ENCODE measurements at places on chromosomes 11 and 22.

- DNase-seq: no peak
Measured at GRCh38 chr11:45091563-45092403, 54.7 kb upstream of the PRDM11 start.

DNA sequence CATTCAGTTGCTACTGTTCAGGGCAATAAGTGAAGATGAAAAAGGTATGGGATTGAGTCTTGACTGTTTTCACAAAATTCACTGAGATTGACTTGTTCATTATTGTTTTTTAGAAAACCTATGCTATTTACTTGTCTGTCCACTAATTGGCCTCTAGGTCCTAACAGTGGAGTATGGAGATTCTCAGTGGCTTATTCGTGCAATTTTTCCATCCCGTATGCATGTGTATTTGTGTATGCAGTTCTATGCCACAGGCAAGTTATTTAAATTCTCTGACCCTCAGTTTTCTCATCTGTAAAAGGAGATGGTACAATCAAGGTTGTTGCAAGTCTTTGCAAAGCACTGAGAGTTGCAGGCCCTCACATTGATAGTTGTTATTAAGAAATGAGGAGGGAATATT is 151.0 kb downstream of the BBOX1 start:
- no peak for DNase-seq

DNA sequence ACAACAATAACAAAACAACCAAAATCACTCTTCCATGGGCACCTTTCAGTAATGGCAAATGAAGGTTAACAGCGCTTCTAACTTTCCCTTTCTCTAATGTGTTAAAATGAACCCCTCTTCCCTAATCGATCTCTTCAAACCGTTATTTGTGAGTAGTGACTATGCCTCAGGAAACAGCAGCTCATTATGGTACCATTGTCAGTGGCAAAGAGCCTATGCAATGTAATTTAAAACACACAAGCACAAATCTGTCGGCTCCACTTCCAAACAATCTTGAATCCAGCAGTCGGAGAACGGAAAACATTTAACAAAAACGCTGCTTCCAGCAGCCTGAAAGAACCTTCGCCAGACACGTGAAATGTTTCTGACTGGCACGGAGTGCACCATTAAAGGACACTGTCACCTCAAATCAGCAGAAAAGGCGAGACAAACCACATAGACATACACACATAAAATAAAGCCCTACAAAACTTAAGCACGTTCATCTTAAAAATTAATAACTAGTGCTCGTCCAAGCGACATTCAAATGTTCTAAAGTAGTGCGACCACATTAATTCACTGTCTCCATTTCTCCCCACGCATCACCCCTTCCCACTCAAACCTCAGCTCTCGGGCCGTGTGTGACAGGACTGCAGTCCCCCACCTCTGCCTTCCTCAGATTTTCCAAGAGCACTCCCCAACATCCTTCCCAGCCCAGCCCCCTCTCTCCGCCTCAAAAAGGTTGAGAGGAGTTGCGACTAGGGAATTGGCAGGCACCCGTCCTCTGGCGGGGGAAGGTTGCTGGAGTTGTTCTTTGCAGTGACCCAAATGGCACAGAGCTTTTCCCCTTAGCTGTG is 748 bp downstream of the RAB30 start:
- DNase-seq: no peak

- no peak for DNase-seq
Measured at GRCh38 chr11:17641792-17642350, 77.5 kb upstream of the MYOD1 start.

DNA sequence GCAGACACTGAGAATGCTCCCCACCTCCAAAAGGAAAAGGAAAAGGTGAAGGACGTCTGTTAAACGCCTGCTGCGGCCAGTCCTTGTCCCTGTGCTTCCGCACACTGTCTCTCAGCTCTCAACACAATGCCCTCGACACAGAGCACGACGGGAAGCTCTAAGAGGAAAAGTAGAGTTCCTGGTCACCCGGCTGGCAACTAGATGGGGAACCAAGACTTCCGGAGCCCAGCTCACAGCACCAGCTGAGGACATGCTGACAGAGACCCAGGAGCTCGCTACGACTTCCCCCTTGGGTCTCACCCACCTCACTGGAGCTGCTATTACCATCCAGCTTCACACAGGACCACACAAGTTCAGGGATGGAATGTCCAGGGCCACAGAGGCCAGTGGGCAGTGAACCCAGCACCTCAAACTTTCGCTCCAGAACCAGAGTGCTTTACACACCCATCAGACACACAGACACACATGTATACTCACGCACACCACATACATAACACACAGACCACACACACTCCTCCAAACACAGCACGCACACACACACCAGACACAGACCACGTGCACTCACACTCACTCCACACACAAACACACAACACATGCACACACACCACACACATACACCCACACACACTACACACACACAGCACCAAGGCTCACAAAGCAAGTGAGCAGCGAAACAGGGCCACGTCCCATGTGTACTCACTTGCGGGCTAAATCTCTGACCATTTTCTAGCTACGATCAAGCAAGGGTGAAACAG is 9.6 kb downstream of the SULT4A1 start:
- DNase-seq: no peak

- no peak for DNase-seq
Measured at GRCh38 chr22:50199829-50200460, 866 bp upstream of the SELENOO start.

GRCh38 chr11:68527585-68527984 is 67.0 kb downstream of the PPP6R3 start:
- DNase-seq: no peak

DNA sequence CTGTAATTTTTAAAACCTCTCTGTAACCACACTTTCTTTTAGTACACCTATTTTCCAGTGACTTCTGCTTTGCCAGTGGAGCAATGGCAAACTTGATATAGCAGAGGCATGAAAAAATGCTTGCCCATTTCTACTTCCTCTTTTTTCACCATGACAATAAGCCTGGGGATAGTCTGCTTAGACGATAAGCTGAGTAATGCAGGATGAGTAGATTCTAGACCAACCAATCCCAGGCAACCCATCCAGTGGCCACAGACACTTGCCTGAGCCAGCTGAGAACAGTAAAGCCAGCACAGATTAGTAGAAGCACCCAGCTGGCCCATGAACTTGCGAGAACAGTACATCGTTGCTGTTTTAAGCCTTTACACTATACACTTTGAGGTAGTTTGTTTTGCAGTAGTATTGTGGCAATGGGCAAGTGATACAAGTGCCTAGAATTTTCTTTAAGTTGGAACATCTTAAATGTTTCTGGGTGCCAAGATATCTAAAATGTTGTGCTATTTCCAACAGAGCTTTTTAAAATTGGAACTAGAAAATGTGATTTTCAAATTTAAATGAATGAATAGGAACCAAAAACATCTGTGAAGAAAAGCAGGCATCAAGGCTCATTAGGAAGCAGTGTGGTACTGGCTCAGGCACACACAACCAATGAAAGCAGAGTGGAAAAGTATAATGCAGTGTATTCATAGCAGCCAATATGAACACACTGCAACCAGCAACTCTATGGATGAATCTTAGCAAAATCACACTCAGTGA is 37.7 kb downstream of the DDI1 start:
- DNase-seq: no peak

DNA sequence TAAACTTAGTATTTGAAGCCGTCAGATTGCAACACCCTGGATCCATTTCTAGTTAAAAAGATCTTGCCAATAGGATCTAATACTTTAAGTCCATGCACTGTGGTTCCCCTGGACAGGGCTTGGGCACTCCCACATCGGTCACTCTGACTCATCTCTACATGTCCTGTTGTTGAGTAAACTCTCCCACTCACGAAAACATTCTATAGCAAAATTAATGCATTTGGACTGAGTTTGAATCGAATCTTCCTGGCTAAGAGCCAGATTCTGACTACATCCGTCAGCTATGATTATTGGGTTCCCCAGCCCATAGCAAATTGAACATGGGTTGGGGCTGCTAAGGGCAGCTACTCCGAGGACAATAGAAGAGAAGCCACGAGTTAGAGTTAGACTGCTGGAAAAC is 182.1 kb upstream of the SORL1-AS1 start:
- no peak for DNase-seq

DNA sequence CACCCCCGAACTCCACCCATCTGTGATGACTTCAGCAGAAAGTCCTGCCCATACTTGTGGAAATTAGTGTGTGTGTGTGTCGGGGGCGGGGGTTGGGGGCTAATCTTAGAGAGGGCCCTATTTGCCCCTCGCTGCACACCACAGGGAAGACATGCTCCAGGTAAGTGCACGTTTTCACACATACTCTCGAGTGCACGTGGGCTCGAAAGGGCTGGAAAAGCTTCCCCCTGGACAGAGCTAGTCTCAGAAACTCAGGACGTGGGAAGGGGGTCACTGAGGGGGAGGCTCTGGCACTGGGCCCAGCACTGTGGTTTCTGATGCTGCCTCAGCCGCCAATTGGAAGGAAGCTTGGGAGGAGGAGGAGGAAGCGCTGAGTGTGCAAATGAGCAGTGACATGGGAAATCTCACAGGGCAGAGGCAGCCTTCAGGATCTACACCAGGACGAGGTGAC is 40.7 kb upstream of the CD82 start:
- DNase-seq: no peak

DNA sequence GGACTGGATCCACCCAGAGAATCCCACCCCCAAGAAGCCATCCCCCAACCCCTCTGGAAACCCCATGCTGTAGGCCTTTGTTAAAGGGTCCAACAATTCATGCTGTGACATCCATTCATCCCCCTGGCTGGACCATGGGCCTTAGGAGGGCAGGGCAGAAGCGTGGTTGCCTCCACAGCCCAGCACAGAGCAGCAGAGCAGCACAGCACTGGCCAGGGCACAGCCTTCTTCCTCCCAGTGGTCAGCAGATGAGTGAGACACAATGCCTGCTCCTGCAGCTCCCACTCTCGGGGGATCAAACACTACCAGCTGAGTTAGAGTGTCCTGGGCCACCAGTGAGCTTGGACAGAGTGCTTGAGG is 84.5 kb upstream of the LINC01488 start:
- DNase-seq: no peak

DNA sequence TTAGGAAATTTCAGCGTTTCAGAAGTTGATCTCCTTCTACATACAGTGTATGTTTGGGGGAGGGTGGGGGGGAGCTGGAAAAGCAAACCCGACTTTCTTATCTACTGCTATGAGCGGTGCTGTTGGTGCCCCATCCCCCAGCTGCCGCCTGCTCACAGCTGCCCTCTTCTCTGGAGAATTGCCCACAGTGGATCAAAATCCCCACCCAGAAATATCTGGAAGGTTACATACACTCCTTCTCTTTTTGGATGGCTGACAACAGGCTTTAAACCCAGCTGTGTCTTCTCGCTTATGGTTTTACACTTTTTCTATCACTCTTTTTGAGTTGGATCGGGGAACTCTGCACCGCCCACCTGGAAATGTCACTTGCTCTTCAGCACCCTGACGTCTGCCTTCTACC is 56.4 kb downstream of the DHCR7 start:
- no peak for DNase-seq

DNA sequence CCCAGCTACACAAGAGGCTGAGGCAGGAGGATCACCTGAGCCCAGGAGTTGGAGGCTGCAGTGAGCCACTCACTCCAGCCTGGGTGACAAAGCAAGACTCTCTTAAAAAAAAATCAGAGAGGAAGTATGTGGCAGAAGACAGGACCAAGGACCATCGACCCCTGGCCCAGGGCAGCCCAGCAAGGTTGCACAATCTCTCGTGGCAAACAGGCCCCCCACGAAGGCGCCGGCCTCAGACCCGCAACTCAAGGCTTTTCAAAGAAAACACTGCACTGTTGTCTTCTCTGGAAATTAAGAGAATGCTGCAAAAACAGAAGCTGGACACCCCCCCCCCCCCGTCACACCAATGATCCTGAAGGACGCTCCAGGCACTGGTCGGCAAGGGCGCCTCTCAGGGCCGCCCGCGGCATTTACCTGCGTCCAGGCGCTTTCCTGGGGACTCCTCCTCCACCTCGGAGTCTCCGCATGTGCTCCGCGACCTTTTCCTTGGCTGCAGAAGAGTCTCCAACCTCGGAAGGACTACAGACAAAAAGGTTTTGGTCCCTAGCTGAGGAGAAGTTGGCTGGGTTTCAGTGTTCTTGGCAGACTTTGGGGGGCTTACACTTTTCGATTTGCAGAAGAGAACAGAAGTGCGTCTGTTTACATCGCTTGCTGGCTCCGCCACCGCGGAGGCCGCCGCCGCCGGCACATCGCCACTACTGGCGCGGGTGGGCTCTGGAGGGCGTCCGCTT is 40.5 kb downstream of the BRD1 start:
- DNase-seq: no peak

DNA sequence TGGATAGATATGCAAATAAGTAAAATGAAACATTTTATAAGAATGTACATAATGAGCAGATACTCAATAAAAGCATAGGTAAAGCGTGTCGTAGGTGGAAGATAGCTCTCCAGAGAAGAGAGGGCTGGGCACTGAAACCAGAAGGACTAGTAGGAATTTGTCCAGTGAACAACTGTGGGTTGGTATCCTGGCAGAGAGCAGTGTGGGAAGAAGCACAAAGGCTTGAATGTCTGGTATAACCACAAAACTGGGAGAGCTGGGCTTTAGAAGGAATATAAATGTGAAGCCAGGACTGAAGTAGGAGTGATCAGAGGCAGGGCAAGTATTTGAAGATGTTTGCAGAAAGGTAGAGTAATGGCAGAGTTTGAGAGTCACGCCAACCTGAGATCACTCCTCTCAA is 33.1 kb upstream of the CARD16 start:
- DNase-seq: no peak

- no peak for DNase-seq
Measured at GRCh38 chr11:28491431-28491830, 383.2 kb downstream of the METTL15 start.

GRCh38 chr11:62150887-62151736 is 27.3 kb downstream of the INCENP start:
- DNase-seq: no peak

- DNase-seq: no peak
Measured at GRCh38 chr11:40130427-40130826, 1329.0 kb downstream of the LRRC4C start.

DNA sequence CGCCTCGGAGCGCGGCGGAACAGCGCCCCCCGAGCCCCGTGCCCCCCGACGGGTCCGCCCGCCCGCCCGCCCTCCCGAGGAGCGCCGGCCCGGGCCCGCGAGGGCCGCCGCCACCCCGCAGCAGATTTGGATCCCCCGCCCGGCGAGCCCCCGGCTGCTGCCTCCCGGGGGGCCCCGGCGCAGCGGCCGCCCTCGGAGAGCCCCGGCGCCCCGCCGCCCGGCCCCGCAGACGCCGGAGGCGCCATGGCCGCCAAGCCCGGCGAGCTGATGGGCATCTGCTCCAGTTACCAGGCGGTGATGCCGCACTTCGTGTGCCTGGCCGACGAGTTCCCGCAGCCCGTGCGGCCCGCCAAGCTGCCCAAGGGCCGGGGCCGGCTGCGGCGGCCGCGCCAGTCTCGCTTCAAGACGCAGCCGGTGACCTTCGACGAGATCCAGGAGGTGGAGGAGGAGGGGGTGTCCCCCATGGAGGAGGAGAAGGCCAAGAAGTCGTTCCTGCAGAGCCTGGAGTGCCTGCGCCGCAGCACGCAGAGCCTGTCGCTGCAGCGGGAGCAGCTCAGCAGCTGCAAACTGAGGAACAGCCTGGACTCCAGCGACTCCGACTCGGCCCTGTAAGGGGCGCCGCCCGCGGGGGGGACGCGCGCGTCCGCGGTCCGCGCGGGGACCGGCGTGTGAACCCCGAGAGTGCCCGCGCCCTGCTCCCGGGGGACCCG is 380 bp downstream of the C11orf96 start:
- DNase-seq: no peak

- no peak for DNase-seq
Measured at GRCh38 chr22:25452116-25452700, 112.3 kb upstream of the GRK3 start.

All from NCI-H2081 treated with DMSO at 0.1 percent for 48 hours (cell line).